ENCODE measurements at places on chromosomes 7 and 10.

- no peak for DNase-seq
Observed at GRCh38 chr10:24784061-24784460, 60.4 kb upstream of the ARHGAP21 start.

- no peak for DNase-seq
Observed at GRCh38 chr7:134875867-134876266, 96.4 kb downstream of the CALD1 start.

- no peak for DNase-seq
Observed at GRCh38 chr10:86773498-86773897, 17.1 kb downstream of the BMPR1A start.

- DNase-seq, result no peak
Observed at GRCh38 chr7:159006610-159007130, 138.0 kb downstream of the VIPR2 start.

- no peak for DNase-seq
Observed at GRCh38 chr7:88046839-88047573, 113.0 kb downstream of the ADAM22 start.

DNA sequence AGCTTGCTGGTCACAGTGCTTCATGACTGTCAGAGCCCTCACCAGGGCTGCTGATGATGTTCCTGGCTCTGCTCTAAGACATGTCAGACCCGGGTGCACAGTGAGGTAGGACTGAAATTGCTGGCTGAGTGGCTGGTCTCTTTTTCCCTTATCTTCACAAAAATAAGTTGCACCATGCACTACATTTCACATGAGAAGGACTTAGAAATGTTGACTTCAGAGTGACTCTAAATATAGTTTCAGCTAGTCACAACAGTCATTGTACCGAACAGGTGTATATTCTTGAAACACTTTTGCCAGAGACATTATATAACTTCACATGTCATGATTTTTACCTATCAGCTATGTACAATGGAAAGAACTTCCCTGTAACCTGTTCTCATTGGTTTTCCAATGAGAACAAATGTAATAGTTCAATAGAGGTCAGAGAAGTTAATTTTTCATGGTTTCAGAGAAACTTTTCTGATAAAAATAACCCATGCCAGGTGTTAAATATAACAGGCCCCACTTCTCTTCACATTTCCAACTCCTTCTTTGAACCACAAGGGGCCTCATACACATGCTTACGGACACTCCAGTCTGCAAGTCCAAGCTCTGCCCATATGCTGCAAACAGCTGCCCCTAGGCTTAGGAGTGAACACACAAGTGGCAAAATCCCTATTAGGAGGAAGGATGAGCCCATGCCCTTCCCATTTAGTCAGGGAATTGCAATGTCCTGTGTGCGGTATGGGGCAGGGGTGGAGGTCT lies 115.6 kb downstream of the CDK6 start:
- DNase-seq, result no peak

DNA sequence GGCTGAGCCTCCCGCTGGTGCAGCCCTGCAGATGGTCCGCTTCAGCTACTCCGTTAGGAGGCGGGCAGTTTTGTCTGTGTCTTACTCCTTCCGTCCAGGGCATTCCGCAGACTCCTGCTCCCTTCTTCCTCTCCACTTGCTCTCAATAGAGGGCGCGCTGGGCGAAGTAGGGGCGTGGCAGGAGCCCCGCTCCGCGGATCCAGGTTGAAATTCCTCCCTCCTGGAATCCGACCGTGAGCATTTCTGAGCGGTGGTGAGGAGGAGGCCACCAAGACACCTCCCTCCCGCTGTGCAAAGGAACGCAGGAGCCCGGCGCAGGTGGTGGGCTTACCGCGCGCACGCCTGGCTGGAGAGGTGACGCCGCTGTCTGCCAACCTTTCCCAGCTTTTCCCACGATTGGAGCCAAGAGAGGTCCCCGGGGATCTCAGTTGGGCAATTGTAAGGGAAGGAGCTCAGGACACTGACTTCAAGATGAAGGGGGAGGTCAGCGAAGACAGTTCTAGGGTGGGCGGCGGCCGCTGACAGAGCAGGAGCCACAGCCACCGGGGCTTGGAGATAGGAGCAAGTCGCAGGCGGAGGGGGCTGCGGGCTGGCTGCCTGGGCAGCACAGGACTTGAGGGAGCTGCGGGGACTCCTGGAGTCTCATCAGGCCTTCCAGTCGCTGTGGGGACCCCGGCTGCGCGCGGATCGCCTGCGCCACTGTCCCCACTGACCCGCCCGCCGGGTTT lies 1011.3 kb downstream of the XPNPEP1 start:
- no peak for DNase-seq

DNA sequence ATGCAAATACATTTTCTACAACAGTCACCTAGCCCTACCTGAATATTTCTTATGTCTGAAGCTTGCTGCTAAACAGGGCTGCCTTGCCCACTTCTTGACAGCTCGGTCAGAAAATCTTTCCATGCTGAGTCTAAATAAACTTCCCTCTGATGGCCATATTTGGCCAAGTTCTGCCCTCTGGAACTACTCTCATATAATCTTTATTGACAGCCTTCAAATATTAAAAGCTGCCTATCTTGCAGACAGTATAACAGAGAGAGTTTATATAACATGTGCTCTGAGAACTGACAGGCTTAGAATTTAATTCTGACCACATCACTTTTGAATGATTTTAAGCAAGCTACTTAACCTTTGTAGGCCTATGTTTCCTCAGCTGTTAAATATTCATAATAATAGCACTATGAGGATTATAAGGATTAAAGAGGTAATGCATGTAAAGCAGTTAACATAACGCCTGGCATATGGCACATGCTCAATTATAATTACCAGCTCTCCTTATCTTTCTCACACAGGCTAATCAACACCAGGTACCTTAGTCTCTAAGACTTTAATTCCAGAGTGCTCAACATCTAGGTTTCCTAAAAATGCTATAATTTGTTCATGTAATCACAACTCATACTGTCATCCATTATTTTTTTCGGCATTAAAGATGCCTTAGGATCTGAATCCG lies 334.1 kb downstream of the HPSE2 start:
- no peak for DNase-seq

GRCh38 chr10:36421992-36422391 lies 703.4 kb upstream of the ANKRD30A start:
- no peak for DNase-seq

DNA sequence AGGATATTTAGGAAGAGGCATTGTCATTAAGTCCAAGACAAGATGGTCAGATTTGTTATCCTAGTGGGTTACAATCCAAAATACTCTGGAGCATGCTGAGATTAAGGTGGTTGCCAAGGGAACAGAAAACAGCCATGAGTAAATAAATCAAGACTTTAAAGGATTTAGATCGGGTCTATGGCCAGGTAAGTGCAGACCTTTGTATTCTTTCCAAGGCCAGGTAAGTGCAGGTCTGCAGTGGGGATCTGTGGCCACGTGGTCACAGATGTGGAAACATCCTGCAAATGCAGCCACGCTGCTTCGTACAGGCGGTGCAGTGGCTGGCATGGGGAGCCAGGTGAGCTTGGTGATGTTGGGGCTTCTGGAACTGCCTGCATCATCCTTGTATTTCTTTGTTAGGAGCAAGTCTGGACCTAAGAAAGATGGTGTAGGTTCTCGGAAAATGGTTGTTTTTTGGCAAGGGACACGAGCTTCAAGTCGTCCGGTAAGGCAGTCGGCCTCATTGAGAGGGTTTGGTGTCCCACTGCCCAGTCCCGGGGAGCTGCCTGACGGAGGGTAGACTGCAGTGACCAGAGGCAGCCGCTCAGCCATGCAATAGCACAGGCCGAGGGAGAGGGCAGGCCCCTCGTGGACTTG lies 21.8 kb downstream of the ZNF775 start:
- DNase-seq, result no peak

GRCh38 chr7:106565428-106565827 lies 95.5 kb downstream of the CCDC71L start:
- no peak for DNase-seq

GRCh38 chr7:53835301-53835700 lies 706.9 kb upstream of the VSTM2A start:
- DNase-seq, result no peak

- DNase-seq, result no peak
Observed at GRCh38 chr7:68407460-68407859, 1190.8 kb upstream of the AUTS2 start.

GRCh38 chr10:13740461-13740860 lies 153.7 kb downstream of the PRPF18 start:
- no peak for DNase-seq

- no peak for DNase-seq
Observed at GRCh38 chr7:63040336-63040735, 958.3 kb upstream of the ZNF722 start.

- DNase-seq, result peak; percentile 43
Observed at GRCh38 chr7:142603870-142604448, 145.3 kb upstream of the PRSS1 start.

GRCh38 chr10:43046288-43046991 lies 30.4 kb upstream of the RET start:
- DNase-seq, result no peak

- no peak for DNase-seq
Observed at GRCh38 chr7:21941611-21942141, 4.0 kb downstream of the CDCA7L start.

DNA sequence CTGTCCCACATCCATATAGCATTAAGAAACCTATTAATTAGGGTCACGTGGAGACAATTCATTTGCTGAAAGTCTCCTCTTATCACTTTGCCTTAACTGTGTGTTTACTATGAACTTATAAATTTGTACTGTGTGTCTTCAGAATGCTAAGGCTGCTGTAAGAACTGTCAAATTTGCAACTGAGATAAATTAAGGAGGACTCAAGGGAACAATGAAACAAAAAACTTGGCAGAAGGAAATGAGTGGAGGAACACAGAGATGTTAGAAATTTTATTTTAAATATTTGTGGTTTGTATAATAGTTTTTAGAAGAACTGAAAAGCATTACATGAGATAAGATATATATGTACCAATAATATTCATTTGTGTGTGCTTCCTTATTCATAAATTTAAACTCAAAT lies 1005.3 kb upstream of the SORCS1 start:
- DNase-seq, result no peak

DNA sequence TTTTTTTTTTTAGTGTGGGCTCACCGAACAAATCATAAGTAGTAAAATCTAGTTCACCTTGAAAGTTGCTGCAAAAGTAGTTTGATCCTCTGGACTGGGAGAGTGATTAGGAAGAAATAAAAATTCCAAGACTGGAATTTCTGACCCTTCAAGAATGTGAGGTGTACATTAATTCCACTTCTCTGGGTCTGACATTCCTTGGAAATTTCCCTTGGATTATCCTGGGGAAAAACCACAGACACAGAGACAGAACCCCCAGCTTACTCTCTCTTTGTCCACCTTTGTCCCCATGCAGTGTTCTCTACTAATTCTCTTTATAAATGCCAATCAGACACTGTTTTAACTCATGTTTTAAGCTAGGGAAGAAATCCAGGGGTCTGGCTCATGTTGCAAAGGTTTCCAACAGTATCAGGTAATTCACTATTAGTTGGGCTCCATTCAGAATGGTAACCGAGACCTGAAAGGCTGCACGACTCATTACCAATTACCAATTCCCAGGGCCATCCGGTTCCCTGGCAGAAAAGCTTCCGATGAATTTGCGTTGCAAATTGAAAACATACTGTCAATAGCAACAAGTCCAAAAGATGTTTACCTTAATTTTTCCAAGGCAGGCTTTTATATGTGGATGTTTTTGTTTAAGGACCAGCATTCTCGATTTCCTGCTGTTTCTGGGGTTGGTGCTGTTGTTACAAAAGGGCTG lies 86.3 kb downstream of the BAMBI start:
- DNase-seq, result no peak

GRCh38 chr10:132417257-132417910 lies 20.4 kb downstream of the PWWP2B start:
- DNase-seq, result no peak

- no peak for DNase-seq
Observed at GRCh38 chr7:153217032-153217431, 457.5 kb downstream of the ACTR3B start.

GRCh38 chr7:97167176-97167575 lies 49.7 kb downstream of the SDHAF3 start:
- DNase-seq, result peak; percentile 4

DNA sequence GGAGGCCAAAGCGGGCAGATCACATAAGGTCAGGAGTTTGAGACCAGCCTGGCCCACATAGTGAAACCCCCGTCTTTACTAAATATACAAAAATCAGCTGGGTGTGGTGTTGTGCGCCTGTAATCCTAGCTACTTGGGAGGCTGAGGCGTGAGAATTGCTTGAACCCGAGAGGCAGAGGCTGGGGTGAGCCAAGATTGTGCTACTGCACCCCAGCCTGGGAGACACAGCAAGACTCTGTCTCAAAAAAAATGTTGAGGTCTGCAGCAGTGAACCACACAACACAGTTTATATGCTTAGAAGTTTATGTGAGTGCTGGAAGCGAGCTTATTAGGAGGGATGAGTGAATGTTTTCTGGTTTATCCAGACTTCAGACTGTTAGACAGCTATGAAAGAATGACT lies 10.4 kb downstream of the LHPP start:
- no peak for DNase-seq

DNA sequence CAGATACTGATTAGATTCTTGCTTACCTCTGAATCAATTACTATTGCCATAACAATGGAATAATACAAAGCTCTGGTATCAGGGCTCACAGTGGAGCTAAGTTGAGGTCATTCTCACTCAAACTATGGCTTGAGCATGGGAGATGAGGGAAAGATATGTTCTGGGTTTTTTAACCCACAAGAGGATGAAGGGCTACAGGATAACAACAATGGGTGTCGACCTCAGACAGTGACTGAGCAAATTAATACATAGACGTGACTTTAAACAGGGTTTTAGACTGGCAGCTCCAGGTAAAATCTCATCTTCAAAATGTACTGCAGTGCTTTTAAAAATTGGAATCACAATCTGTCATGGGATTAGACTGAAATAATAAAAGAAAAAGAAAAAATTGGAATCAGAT lies 7.5 kb upstream of the HIBADH start:
- DNase-seq, result no peak

- DNase-seq, result no peak
Observed at GRCh38 chr7:44150966-44151941, 10.1 kb upstream of the MYL7 start.

GRCh38 chr7:47329320-47329926 lies 252.5 kb downstream of the TNS3 start:
- DNase-seq, result no peak

GRCh38 chr7:96416599-96416998 lies 94.7 kb upstream of the SLC25A13 start:
- DNase-seq, result no peak

- no peak for DNase-seq
Observed at GRCh38 chr7:73901231-73901822, 40.4 kb downstream of the TMEM270 start.

DNA sequence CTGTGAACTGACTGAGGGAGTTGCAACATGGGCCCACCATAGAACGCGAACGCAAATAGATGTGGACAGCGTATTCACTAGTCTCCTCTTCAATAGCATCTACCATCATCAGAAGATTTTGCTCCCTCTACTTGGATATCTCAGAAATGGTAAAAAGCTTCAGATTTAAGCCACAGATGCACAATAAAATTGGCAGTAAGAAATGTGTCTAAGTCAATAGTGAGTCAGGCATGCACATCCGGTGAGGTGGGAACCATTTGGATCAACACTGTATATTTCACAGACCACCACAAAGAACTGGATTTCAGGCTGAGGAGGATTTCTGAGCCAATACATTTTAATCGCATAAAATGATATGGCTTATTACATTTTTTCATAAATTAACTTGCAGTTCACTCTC lies 111.5 kb upstream of the ADAM12 start:
- DNase-seq, result no peak

GRCh38 chr7:37642028-37642540 lies 41.5 kb upstream of the GPR141 start:
- no peak for DNase-seq

GRCh38 chr10:129962031-129962871 lies 1.8 kb downstream of the EBF3 start:
- DNase-seq, result no peak

Measured in stimulated activated CD4-positive, alpha-beta T cell treated with anti-CD3 and anti-CD28 coated beads, Interleukin-1b, Interleukin-23, amount 100 ng/mL, for 48 hours (primary cell).